ENCODE measurements at places on chromosomes 11 and 22.

DNA sequence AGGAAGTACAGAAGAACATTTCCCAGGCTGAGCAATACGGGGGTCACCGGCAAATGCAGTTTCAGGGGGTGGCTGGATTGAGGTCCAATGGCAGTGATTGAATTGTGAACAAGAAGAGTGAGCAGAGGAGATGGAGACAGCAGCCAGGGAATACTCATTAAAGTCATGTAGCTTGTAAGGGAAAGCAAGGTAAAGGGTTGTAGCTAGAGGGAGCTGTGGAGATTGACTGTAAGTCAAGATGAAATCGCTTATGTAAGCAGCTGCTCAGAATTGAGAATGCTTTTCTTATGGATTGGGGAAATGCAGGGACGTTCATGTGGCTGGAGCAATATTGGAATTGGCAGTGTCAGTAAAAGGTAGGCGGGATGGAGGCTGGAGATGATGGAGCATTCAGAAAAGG is 111.4 kb upstream of the TBCEL start:
- no peak for DNase-seq

- DNase-seq = no peak
These were observed 6.2 kb upstream of the ANKRD13D start for GRCh38 chr11:67282876-67283371.

DNA sequence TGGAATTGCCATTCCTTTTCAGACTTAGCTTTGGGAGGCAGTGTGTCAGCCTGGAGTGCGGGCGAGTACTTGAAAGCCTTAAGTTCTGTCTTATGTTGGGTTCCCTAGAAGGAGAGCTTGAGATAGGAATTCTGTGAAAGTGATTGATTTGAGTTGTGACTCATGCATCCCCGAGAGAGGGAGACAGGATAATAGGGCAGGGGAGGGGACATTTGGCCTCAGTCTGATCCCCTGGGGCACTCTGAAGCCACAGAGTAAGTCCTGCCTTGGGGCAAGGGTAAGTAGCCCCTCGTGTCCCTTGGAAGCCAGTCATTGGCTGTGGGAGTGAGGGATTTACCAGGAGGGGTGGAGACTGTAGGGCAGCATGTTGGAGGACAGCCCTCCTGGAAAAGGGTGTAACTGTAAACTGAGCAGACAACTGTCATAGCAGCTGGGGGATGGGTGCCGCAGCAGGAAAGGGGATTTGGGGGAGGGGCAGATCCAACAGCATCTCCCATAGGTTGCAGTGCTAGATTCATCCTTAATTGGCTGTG is 44.0 kb downstream of the KIAA1671 start:
- DNase-seq = no peak

DNA sequence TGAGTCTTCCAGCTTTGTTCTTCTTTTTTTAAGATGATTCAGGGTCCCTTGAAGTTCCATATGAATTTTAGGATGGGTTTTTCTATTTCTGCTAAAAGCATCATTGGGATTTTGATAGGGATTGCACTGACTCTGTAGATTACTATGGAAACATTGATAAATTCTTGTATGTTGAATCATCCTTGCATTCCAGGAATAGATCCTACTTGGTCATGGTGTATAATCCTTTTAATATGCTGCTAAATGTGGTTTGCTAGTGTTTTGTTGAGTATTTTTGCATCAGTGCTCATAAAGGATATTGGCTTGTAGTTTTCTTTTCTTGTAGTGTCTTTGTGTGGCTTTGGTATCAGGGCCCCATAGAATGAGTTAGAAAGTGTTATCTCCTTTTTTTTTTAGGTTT is 34.9 kb upstream of the PHOX2A start:
- DNase-seq = no peak

DNA sequence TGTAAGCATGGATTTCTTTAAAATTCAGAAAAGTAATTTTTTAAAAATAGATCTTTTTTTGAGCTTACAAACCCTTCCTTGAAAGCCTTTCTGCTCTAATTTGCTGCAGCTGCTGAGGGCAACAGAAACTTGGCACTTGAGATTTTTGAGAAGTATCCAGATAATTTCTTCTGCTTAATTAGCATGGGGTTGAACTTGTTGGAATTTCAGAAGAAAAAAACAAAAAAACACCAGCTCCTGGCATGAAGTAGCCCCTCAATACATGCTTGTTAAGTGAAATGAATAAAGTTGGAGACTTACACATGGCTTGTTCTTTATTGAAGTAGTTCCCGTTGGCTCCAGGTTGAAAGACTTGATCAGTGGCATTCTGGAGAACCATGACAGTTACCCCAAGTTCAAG is 331.4 kb upstream of the RAG2 start:
- DNase-seq = no peak

- DNase-seq = no peak
These were observed 10.9 kb downstream of the INS start for GRCh38 chr11:2149864-2150847.

DNA sequence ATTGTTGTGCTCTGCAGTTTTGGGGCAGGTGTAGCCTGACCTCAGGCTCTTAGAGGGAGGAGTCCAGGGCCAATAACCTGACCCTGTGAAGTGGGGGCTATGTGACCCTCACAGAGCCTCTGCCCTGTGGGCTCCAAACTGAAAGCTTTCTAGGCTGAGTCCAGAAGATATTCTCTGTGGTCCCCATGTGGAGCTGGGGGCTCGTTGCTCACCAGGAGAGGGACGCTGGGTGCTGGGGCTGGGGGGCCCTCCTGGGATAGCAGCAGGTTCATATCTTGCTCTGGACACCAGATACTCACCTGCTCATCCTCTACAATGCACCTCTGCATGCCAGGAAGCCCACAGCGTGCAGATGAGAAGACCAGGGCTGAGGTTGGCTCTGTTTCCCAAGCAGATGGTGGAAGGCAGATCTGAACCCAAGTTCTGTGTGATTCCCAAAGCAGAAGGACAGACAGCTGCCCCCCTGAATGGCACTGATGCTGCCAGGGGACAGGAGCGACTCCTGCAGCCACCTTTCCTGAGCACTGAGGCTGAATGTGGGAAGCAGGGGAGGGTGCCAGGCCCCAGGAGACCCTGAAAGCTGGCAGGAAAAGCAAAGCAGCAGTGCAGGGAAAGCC is 1022.0 kb downstream of the TBC1D22A start:
- DNase-seq = no peak

- no peak for DNase-seq
These were observed 670 bp downstream of the MAPK8IP1 start for GRCh38 chr11:45885921-45886721.

DNA sequence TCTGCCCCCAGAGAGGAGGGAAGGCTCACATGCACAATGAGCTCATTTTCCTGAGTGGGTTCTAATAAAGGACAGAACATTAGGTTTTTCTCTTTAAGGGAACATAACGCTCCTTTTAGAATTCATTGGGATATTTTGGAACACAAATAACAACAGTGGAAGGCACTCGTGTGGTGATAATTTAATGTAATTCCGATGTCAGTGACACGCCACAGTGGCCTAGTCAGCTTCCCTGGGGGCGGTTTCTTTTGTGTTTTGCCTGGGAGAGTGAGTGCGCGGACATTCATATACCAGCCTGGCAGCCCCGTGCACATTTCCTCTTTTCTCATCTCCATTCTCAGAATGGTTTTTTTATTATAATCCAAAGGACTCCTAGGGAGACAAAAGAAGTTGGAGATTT is 41.1 kb downstream of the SEZ6L start:
- DNase-seq = no peak

- no peak for DNase-seq
These were observed 7.5 kb downstream of the SULT4A1 start for GRCh38 chr22:43854786-43855271.

DNA sequence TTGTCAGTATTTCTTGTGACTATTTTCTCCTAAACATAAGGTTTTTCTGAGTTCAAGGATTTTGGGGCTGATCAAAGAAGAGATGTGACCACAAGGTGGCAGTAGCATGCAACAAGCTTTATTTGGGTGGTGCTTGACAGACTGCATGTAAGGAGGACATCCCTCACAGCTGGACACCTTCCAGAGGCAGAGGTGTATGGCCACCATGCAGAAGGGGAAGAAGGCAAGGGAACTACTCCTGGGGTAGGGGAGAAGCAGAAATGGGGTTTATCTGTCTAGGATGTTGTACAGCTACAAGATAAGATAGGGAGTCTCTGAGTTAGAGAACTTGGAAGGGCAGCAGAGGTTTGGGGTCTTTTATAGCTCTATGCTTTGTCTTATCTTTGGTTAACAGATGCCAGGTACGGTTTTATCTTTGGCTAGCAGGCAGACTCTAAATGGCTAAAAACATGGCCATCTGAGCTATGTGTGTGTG is 5.1 kb upstream of the BIRC2 start:
- DNase-seq = peak; percentile 45

- no peak for DNase-seq
These were observed 129.1 kb downstream of the DCDC1 start for GRCh38 chr11:31240340-31240904.

GRCh38 chr11:116375221-116375620 is 397.6 kb downstream of the BUD13 start:
- DNase-seq = no peak

GRCh38 chr22:47657224-47657623 is 894.8 kb downstream of the TBC1D22A start:
- no peak for DNase-seq

DNA sequence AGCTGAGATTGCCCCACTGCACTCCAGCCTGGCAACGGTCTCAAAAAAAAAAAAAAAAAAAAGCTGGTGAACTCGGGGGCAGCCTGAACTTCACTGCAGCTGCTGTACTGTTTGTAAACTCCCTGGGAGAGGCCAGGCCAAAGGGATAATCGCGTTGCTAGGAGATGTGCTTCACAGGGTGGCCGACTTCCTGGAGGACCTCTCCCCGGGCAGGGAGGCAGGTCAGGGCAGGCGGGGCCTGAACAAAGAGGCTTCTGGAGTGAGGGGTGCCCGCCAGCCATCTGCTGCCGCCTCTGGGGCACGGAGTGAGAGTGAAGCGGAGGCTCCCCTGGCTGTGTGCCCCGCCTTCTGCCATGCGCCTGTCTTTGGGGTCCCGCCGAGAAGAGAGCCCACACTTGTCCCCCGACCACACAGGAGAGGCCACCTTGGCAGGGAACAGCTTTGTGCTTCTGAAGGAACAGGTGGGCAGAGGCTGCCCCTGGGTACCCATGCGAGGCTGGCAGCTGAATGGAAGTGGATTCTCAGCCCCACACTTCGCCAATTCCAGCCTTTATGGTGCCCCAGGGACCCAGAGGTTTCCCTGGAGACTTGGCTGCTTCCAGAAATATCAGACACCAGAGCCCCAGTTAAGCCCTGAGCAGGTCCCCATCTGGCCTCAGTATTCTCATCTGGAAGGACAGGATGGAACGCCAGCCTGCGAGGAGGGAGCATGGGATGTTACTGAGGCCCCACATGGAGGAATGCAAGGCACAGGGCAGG is 29.6 kb downstream of the TMEM184B start:
- no peak for DNase-seq

DNA sequence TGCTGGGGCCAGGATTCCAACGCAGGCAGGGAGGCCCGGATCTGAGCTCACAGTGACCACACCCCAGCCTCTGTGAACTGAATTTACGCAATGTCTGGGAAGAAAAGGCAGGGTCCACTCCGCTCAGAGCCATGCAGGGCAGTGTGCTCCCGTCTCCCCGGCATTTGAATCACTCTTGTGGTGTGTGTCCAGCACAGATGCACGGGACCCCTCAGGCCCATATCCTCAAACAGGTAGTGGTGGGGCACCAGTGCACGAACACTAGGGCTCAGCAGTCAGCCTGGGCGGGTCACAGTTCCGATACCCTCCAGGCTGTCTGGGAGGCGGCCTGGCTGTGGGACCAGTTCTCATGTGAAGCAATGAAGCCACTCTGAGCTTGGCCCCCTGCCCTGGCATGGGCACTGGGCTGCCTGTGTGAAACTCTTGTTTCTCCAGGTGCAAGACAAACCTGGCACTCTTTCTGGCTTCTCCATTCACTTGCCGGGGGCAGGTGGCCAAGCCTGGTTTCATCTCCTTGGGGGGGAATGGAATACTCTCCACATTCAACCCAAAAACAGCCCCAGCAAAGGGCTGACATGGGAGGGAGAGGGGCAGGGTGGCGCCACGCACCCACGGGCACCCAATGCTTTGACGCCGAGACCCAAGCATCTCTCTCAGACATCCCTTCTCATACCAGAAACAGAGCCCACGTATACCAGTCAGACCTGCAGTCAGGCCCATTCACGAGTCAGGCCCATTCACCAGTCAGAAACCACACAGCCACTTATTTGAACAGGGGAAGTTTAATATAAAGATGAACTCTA is 14.3 kb downstream of the DHCR7 start:
- DNase-seq = no peak

DNA sequence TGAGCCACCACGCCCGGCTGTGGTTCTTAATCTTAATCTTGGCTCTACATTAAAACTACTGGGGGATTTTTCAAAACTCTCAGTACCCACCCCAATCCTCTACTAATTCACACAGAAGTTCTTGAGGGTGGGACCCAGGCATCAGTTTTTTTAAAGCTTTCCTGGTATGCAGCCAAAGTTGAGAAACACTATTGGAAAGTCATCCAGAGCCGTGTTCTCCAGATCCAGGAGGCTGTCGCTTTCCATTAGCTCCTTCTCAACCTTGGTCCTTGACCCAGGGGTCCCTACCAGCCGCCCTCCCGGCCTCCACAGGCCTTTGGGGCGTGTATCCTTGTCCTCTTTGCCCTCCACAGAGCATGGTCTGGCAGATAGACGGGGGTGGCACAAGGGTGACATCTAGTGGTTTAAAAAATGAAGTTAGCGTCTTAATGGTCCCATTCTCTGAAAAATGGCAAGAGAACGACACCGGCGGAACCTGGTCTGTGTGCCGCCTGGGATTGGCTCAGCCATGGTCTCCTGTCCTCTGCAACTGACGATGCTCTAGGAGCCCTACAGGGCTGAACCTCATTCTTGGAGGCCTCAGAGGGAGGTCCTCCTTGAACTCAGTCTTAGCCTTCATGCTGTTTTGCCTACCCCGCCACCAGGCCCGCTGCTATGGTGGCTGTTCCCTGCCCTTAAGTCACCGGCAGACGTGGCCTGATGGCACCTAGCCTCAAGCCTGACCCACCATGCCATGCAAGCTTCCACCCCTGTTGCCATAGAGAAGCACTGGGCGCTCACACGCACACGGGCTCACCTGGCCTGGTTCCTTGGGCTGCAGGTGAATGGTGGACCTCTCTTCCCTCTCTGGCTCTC is 152.0 kb upstream of the SYN3 start:
- DNase-seq = no peak

- no peak for DNase-seq
These were observed 745.2 kb downstream of the KCNA4 start for GRCh38 chr11:29271616-29272015.

- DNase-seq = no peak
These were observed 48.6 kb downstream of the MTNR1B start for GRCh38 chr11:93017821-93018690.

DNA sequence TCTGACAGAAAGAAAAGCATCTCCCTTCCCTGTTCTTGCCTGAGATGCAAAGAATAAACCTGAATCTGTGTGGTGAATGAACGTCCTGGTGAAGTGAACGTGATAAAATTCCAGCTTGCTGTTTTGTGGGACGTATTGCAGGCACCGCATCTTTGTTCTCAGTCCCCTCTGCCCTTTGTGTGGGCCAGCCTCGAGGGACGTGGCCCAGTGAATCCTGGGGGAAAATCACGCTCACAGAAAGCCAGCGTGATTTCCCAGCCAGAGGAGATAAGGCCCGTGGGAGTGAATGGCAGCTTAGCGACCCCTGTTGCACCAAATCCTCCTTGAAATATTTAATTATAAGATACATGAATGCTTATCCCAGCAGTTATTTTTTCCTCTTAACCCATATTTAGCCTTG is 129.1 kb downstream of the COMMD9 start:
- DNase-seq = no peak
